ENCODE measurements at places on chromosomes 1 and 21.

DNA sequence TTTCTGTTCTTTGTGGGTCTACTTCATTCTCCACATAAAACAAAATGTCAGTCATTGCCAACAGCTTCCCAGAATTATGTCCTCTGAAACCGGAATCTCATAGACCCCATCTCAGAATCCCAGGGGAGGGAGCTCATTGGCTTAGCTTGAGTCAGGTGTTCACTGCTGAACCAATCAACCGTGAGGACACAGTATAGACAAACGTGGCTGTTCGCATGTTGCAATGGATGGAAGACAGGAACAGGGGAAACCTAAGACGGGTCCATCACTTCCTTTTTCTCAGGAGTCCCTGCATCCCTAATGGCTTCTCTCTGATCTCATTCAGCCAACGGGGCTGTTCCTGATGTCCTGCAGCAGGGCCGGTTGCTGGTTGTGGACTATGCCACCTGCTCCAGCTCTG is 9.1 kb downstream of the CELA2A start:
- no peak for DNase-seq

DNA sequence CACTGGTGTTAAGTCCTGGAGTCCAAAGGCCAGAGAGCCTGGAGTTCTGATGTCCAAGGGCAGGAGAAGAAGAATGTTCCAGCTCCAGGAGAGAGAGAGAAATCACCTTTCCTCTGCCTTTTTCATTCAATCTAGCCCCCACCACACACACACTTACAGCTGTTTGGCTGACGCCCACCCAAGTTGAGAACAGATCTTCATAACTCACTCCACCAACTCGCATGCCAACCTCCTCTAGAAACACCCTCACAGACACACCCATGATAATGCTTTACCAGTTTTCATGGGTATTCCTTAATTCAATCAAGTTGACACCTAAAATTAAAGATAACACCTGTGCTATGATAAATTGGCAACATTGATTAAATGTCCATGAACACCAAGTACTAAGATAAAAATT is 42.0 kb downstream of the MNDA start:
- DNase-seq = no peak

DNA sequence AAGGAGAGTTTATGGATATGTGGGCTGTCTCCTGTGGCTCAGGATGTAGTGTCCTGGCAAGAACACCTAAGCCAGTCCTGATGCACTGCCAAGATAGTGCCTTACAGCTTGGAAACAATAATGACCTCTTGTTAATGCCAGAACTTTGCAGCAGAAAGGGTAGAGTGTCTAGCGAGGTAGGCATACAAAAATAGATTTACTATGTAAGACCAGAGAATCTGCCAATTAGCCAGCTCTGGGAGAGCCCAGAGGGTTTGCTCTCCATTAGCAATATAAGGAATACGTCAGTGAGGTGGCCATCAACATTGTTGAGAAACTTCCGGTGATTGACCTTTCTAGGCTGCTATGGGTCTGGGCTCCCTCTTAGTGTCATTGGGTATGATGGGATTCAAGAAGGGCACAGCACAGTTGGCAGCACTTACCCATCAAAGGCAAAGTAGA is 178.5 kb upstream of the GALNT2 start:
- DNase-seq = no peak

GRCh38 chr1:214537219-214537618 is 14.2 kb downstream of the PTPN14 start:
- DNase-seq = no peak

- no peak for DNase-seq
Observed at GRCh38 chr1:187794561-187794960, 965.8 kb downstream of the PLA2G4A start.

- no peak for DNase-seq
Observed at GRCh38 chr1:201191653-201192260, 1.1 kb downstream of the IGFN1 start.

DNA sequence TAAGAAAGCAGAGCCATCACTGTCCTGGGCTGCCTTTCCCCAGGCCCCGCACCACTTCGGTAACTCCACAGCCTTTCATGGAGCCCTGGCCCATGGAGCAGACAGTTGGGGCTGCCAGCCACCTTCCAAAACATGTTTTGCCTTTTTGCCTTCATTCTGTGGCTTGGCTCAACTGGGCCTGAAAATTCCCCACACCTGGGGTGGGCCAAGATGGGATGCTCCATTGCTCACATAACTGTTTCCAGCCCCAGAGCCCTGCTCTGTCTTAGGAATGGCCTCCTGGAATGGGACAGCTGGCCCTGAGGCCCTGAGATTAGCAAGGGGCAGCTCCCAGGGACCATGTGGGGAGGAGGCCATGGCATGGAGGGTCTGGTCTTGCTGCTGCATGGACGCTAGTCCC is 10.9 kb upstream of the PRELP start:
- DNase-seq = no peak

- DNase-seq = no peak
Observed at GRCh38 chr1:56002231-56002630, 577.1 kb downstream of the PLPP3 start.

DNA sequence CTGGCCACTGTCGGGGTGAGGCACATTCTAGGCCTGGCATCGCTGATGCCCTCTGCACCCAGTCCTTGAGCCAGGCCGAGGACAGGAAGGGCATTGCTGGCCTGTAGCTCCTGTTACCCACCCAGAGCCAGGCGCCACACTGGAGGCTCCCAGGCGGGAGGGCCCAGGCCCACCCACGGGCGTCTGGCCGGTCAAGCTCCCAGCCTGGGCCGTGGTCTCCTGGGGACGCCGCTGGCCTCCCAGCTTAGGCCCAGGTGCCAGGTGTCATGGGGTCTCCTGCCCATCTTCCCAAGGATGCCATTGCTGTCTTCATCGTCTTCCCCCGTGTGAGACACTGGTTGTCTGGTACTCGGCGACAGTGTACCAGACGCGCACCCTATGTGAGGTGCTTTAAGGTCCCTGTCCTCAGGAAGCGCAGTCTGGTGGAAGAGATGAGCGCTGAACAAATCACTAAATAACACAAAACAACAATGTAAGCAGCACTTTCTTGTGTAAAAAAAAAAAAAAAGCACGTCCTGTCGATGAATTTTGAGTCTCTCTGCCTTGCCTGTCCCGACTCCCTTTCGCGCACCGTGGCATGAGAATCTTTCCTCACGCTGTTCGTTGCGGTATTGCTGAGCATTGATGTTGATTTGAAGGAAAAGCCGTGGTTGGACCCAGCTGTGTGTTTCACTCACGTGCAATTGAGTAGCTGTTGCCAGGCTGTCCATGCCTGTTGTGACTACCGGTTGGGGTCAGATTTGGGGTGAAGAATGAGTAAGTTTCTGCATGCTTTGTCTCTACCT is 27.0 kb upstream of the TRAPPC10 start:
- no peak for DNase-seq

DNA sequence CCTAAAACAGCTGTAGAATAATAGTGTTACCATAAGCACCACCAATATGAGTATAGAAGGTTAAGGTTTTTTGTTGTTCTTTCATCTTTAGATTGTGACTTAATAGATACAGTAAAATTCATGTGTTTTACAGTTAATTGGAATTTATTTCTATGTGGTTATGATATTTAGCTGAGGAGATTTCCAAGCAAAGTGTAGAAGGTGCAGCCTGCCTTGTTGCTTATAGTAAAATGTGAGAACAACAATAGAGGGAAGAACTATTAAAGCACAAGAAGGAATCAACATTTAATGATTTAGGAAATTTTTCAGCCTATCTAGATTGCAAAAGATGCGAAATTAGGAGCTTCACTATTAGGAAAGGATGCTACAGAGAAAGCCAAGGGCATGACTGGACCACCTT is 47.9 kb downstream of the DESI2 start:
- no peak for DNase-seq

DNA sequence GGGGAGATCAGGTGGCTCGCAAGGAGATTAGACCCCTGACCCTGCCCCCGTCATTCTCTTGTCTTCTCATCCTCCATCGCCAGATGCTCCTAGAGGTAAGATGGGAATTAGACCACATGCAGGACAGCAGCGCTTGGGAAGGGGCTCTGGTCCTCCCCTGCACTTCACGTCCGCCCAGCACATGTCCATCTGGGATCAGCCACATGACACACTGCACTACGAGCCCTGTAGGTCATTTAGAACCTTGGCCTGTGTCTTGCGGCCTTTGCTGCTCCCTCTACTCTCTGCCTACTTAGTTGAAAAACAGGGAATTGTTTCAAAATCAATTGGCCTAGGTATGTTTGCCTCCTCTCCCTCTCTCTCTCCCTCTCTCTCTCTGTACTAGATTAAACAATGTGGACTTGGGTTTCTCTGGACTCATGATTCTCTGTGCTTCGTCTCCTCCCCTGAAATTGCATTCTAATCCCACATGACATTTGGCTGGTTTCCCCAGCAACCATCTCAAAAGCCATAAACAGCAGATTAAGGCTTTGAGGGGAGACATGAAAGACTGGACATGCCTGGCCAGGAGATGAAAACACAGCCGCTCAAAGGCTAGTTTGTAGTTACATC is 3.8 kb upstream of the NCMAP start:
- no peak for DNase-seq

- peak; percentile 47 for DNase-seq
Observed at GRCh38 chr1:87331365-87332241, 2.9 kb downstream of the LMO4 start.

DNA sequence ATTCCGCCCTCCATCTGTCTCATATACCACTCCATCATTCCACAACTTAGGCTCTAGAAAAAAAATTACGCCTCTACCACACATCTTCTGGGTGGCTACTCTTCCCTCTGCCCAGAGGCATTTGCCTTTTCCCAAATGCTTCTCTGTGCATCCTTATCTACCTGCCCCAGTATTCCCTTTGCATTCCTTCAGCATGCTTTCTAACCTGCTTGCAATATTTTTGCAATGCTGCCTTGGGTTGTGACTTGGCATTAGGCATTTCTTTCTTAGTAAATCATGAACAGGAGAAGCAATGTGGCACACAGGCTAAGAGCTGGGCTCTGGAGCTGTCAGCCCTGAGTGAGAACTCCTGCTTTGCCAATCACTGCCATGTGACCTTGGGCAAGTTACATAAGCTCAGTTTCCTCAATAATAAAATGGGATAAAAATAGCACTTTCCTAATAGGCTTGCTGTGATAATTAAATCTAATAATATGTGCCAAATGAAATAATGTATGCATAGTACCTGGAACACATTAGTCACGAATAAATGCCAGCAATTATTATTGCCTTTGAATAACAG is 276.0 kb downstream of the ASTN1 start:
- no peak for DNase-seq

DNA sequence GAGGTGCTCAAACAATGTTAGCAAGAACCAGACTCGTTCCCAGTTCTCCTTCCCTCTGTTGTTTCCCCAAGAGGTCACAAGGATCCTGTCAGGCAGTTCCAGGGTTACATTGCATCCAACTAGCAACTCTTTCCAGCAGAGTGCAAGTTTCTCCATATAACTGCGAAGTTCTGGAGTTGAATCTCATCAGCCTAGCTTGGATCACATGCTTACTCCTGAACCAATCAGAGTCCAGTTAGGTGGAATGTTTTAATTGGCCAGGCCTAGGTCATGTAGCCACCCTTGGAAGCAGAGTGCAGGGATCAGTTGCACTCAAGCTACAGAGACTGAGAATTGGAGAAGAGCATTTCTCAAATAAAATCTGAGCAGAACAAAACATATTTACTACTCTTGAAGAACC is 15.9 kb upstream of the PIK3R3 start:
- DNase-seq = no peak

- no peak for DNase-seq
Observed at GRCh38 chr1:230682274-230682673, 31.6 kb downstream of the AGT start.

DNA sequence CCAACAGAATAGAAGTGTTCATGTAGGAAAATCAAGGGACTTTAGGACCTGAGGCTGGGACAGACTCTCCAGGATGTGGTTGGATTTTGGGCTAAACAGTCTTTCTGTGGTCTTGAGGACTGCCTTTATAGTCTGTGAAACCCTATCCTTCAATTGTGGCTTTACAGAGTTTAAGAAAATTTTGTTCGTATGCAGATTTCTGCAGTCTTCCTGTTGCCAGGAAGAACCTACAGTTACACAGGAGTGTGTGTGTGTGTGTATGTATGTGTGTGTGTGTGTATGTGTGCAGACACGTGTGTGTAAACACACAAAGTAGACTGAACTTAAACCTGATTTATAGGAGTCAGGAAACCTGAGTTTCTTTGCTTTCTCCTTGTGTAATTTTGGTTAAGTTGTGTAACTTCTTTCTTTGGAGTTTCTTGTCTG is 22.8 kb downstream of the NEK7 start:
- DNase-seq = no peak

DNA sequence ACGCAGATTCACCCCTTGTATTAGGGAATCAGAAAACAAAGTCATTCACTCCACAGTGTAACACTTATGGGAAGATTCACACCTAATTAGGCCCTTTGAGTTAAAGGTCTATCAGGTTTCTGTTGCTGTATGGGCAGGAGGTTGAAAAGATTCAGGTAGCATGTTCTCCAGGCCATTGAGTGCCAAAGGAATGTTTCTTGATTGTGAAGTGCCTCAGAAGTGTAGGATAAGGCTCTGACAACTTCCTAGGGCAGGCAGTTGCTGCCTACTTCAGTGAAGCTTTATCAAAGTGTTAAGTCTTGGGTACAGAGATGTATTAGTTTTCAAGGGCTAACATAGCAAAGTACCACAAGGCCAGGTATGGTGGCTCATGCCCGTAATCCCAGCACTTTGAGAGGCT is 48.7 kb upstream of the RGS18 start:
- no peak for DNase-seq

GRCh38 chr1:165845992-165846748 is 18.8 kb downstream of the UCK2 start:
- DNase-seq = no peak

- DNase-seq = no peak
Observed at GRCh38 chr1:178055093-178055492, 38.8 kb upstream of the RASAL2 start.

GRCh38 chr1:147167365-147167764 is 4.9 kb downstream of the PRKAB2 start:
- no peak for DNase-seq

GRCh38 chr1:180905927-180906326 is 6.8 kb upstream of the KIAA1614 start:
- DNase-seq = no peak

GRCh38 chr21:26169611-26170470 is 729 bp downstream of the APP start:
- DNase-seq = no peak

GRCh38 chr1:221865808-221866207 is 123.9 kb upstream of the DUSP10 start:
- DNase-seq = no peak

GRCh38 chr1:221740369-221740992 is 1.4 kb downstream of the DUSP10 start:
- no peak for DNase-seq

DNA sequence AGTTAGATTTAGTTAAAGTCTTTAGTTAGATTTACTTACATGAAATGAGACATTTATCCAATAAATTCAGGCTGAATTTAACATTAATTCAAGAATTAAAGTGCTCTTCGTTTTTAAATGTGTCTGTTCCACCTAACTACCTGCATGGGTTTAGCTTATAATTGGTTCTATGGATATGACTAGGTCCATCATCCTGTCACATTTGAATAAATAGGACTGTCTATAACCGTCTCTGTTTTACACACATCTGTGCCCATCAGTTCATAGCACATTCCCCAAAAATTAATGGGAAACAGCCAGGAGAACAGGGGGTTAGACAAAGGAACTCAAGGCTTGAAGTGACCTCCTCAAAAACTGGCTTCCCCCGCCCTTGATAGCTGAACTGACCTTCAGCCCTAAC is 219.6 kb downstream of the MRPL39 start:
- DNase-seq = no peak

- DNase-seq = no peak
Observed at GRCh38 chr21:17238468-17238867, 274.4 kb upstream of the CXADR start.

GRCh38 chr1:207027206-207027777 is 5.3 kb downstream of the C1orf116 start:
- DNase-seq = no peak

- no peak for DNase-seq
Observed at GRCh38 chr1:100392756-100393155, 40.5 kb downstream of the CDC14A start.
